ENCODE measurements at places on chromosomes 13 and 19. TPM values are rescaled to one million over a fixed set of nuclear protein-coding genes. Genes with fewer than 3 reads are reported as not detected.

RASGRP4 gene
- 9.3 TPM for total RNA-seq

MAP3K10 gene
- total RNA-seq: 39.0 TPM

FUT3 gene
- not detected for total RNA-seq

ADGRE3 gene
- 1.0 TPM for total RNA-seq

SERP2 gene
- 4.1 TPM for total RNA-seq

MCEMP1 gene
- total RNA-seq: 1.8 TPM

BRSK1 gene
- 6.0 TPM for total RNA-seq

LENG9 gene
- 5.6 TPM for total RNA-seq

C2CD4C gene
- not detected for total RNA-seq

DHDH gene
- total RNA-seq: not detected

CATSPERD gene
- not detected for total RNA-seq

SELENOV gene
- total RNA-seq: not detected

ZNF536 gene
- total RNA-seq: not detected

Data from natural killer cell (primary cell).